ENCODE measurements at places on chromosomes 13 and 19. TPM values are rescaled to one million over a fixed set of nuclear protein-coding genes. Genes with fewer than 3 reads are reported as not detected.

DHDH gene
- total RNA-seq = 1.6 TPM

- no peak overlapping the region for H3K4me3 ChIP-seq
- no peak for DNase-seq
- no peak overlapping the region for H3K27ac ChIP-seq
- no peaks in the 10 kb centered on the region for H3K36me3 ChIP-seq
Measured at GRCh38 chr19:40208602-40209001, 9.6 kb downstream of the TTC9B start.

DNA sequence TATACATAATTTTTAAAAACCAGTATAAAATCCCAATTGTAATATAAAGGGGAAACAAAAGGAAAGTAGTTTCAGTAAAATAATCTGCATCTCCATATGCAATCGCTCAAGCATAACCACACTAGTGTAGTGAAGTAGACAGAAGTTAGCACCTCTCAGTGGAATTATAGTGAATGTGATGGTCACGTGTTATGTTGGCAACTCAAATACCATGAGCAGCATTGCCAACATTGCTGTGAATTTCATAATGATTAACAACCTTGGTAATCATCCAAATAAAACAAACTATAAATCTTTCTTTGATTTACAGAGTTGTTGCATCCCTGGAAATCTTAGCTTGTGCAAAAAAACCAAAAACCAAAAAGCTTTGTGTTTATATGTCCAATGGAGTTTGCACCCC is 77.3 kb upstream of the SIAH3 start:
- DNase-seq = no peak
- H3K27ac ChIP-seq = no peak overlapping the region
- H3K4me3 ChIP-seq = no peak overlapping the region
- H3K36me3 ChIP-seq = no peaks in the 10 kb centered on the region
- H3K4me1 ChIP-seq = no peaks in the 10 kb centered on the region
- no peaks in the 10 kb centered on the region for H3K27me3 ChIP-seq

GRCh38 chr19:5369962-5370367 is 29.4 kb upstream of the PTPRS start:
- no peaks in the 10 kb centered on the region for H3K36me3 ChIP-seq
- no peak overlapping the region for H3K4me3 ChIP-seq
- H3K4me1 ChIP-seq = peaks cover under 1% of the 10 kb centered on the region
- no peak overlapping the region for H3K27ac ChIP-seq
- peak; percentile 73 for DNase-seq
- peaks cover 59% of the 10 kb centered on the region for H3K27me3 ChIP-seq

GRCh38 chr13:23391752-23392151 is 41.8 kb downstream of the SACS start:
- DNase-seq = no peak
- H3K4me3 ChIP-seq = no peak overlapping the region
- H3K4me1 ChIP-seq = no peaks in the 10 kb centered on the region
- no peaks in the 10 kb centered on the region for H3K36me3 ChIP-seq

DNA sequence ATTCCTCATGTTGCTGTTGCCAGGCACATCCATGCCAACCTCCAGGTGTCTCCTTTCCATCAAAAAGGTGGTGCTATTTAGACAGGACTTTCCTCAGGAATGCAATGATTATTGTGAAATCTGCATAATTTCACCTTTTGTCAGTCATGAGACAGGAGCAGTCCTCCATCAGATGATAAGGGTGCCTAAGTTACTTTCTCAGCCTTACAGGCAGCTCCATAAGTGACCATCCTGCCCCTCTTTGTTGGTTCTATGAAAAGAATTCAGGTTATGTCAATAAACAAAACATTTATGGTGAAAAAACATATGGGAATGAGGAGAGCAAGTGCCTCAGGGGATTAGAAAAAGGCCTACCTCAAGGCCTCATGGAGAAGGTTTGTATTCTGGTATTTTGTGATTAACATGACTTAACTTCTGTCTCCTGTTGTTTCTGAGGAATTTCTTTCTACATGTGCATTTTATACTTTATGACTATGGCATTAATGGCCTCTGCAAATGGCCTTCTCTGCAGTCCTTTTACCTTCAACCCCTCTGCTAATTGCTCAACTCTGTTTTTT is 110.3 kb upstream of the DIAPH3 start:
- H3K4me3 ChIP-seq = no peak overlapping the region
- H3K36me3 ChIP-seq = no peaks in the 10 kb centered on the region
- no peak for DNase-seq
- no peaks in the 10 kb centered on the region for H3K27me3 ChIP-seq
- no peaks in the 10 kb centered on the region for H3K4me1 ChIP-seq

All from neural progenitor cell (in vitro differentiated cells).